ENCODE measurements at places on chromosomes 7 and 10.

DNA sequence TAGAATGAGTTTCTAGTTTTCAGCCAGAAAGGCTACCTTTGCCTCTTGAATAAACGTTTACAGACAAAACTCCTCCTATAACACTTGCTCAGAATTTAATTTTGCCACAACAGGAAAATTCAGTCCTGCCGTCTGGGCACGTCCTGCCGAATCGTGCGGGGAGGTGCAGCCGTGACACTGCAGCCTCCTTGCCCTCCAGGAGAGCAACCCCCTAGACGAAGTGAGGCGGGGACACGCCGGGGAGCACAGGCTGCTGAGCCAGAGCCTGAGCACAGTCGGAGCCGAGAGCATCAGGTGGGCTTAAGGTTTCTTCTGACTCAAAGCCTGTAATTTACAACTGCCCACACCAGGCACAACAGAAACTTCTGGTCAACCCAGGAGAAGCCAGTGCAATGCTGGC lies 102.3 kb downstream of the DYNC2I1 start:
- DNase-seq, result no peak

- DNase-seq, result no peak
These were observed 104.8 kb downstream of the PPP1R3C start for GRCh38 chr10:91528080-91528479.

- DNase-seq, result no peak
These were observed 24.7 kb downstream of the MMRN2 start for GRCh38 chr10:86932674-86933073.

DNA sequence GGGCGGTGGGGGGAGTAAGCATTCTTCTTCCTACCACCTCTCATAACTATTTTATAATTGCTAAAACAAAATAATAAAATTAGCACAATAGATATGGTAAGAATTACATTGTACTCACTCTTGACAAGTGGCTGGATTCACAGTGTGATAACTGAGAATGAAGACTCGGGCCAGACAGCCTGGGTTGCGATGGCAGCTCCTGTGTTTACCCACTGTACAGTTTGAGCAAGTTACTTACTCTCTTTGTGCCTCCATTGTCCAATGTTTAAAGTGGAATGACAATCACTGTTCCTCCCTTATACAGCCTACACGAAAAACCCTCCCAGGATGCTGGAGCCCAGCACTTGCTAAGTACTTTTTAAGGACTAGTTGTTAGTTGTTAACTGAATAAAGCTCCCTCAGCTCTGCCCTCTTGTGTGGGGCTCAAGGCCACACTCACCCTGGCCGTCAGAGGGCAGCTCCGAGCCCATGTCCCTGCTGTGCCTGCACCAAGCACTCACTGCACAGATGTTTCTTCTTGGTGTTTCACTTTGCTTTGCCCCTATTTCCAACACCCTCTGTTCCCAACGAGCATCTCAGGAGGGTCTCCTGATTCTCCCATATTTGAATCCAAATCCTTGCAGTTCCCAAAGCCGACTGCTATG lies 56.4 kb upstream of the NPS start:
- DNase-seq, result no peak

- DNase-seq, result no peak
These were observed 42.9 kb downstream of the CHN2 start for GRCh38 chr7:29237489-29237888.

DNA sequence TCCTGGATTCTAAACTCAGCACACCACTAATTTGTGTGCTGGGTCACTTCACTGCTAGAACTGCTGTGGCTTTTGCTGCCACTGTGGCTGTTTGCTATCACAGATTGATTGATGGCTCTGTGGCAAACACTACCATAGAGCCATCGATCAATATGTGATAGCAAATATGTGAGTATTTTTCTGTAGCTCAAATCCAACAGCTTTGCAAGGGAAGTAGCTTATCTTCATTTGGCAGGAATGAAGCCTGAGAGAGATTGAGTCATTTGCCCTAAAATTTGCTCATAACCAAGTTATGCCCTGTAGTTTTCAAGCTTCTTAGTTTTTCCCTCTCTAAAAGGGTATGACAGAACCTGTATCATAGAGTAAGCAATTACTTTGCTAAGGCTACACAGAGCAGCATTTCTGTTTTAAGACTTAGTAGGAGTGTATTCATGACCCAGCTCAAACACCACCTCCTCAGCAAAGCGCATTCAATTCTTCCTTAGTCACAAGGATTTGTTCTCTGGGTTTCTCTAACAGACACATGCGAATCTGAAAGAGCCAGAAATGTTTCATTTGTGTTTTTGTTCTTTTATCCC lies 43.1 kb downstream of the MINPP1 start:
- DNase-seq, result no peak

GRCh38 chr7:91266689-91267090 lies 2.5 kb downstream of the FZD1 start:
- no peak for DNase-seq

GRCh38 chr10:12649012-12649584 lies 299.8 kb downstream of the CAMK1D start:
- no peak for DNase-seq

- DNase-seq, result no peak
These were observed 157.5 kb upstream of the TNS3 start for GRCh38 chr7:47739301-47739875.

- no peak for DNase-seq
These were observed 65.1 kb upstream of the ITGA8 start for GRCh38 chr10:15784662-15785300.

- DNase-seq, result no peak
These were observed 144.7 kb downstream of the SPAG6 start for GRCh38 chr10:22489975-22490374.

- DNase-seq, result no peak
These were observed 2.9 kb upstream of the SPACDR start for GRCh38 chr7:100466653-100467605.

GRCh38 chr7:54330216-54330800 lies 211.9 kb upstream of the VSTM2A start:
- no peak for DNase-seq

DNA sequence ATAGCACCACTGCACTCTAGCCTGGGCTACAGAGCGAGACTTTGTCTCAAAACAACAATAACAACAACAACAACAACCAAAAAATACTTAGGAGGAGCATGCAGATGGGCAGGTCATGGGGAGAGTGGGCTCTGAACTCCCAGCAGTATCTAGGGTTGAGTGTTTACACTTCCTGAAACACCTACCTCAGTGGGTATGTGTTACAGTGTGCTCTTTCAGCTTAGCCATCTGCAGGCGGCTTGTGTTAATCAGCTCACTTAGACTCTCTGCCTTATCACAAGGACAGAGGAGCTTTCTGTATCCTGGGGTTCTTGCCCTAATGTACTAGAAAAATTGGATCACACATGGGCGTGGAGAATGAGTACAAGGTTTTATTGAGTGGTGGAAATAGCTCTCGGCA lies 340.2 kb downstream of the KIF20B start:
- no peak for DNase-seq

DNA sequence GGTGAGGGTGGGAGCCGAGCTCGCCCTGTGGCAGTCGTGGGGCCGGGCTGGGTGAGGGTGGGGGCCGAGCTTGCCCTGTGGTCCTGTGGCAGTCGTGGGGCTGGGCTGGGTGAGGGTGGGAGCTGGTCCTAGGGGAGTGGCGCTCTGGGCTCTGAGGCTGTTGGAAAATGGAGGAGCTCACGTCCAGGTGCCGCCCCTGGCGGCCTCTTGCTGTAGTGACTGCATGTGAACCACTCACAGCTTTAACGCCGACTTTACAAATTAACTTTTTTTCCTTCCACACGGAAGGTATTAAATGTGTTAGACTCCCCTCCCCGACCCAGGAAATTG lies 312.6 kb downstream of the WDR37 start:
- peak; percentile 19 for DNase-seq

DNA sequence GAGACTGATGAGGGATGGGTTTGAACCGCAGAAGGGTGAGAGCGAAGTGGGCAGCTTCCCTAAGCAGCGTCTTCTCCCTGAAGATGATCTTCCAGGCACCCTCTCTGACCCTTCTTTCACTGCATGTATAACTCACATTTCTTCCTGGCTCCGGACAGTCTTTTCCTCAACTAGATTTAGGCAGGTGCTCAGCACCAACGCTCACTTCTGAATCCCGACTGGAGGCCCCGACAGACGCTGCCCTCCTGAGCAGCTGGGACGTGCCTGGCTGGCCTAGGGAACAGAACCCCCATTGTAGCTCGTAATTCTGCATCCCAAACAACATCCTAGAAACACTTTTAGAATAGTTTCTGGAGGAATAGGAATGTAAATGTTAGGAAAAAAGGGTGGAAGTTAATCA lies 206.6 kb downstream of the DIP2C start:
- no peak for DNase-seq

GRCh38 chr10:5652746-5653145 lies 13.6 kb downstream of the ASB13 start:
- no peak for DNase-seq

DNA sequence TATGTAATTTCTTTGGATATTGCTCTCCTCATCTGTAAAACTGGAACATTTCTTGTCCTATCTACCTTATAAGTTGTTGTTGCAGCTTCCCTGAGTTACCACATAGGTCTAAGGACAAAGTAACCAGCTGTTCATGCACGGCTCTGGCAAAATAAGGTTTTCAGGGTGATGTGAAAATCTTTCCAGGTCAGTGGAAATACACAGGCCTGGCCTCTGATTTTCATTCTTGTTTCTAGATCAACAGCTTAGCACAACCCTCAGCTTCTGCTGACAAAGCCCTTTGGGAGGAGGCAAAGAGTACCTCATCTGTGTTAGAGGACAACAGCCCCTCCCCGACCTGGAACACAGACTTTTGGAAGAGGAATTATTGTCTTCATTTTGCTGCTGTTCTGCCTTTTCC lies 117.5 kb upstream of the AGK start:
- no peak for DNase-seq

- no peak for DNase-seq
These were observed 8.4 kb downstream of the ZNF862 start for GRCh38 chr7:149846436-149847046.

DNA sequence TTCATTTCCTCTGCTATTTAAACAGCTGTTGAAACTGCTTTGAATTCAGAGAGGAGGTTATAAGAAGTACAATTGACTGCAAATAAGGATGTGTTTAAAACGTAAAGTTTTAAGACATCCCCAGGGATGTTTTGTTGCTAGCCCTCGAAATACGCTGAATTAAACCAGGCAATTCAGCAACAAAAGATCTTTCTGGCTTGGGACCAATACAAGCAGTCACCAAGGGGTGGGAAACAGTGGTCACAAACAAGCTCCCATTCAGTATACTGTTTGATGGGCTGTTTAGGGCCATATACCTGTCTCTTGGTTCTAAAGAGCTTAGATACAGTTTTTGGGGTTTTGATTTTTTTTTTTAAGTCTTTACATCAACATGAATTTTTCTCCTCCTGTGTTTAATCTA lies 446.3 kb upstream of the POT1 start:
- DNase-seq, result no peak

DNA sequence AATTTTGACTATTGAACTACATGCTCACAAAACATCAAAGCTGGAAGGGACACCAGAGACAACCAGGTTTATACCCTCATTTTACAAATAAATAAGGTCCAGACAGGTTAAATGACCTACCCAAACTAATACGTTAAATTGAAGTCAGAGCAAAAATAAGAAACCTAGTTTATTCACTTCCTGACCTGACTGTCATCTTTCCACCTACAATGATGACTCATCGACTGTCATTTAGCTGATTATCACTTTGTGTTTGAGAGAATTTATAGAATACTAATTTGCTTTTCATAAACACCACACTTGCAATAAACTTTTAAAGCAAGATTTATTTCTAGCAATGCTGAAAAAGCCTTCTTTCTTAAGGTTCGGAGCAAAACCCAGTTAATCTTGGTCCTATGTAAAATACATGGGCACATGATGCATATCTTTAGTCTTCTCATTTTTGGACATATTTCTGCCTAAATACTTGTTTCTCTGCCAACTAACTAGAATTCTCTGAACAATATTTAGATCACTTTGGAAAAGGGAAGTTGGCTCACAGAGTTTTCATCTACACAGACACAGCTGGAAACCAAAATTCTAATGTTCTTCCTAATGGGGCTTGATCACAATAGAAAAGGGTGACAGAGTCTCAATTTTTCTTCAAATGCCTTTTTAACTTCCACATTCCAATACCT lies 16.7 kb upstream of the LRRN3 start:
- no peak for DNase-seq

- no peak for DNase-seq
These were observed 1.9 kb downstream of the SKIDA1 start for GRCh38 chr10:21523557-21524008.

GRCh38 chr10:129322933-129323820 lies 143.9 kb upstream of the MGMT start:
- no peak for DNase-seq

DNA sequence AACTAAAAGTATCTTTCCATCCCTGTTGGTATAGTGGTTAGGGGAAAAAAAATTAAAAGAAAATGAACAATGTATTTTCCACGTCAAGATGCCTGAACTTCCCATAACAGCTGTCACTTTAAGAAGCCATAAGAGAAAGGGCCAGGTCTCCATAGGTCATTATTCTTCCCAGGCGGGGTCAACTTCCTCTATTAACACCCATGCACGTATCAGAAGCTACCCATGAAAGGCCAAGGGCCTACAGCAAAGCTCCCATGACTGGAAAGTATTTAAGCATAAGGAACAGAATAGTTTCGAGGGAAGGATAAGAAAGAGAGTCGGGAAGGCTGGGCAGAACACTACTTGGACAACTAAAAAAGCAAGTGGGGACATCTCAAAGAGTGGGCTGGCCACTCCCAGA lies 40.1 kb downstream of the RBM28 start:
- no peak for DNase-seq

DNA sequence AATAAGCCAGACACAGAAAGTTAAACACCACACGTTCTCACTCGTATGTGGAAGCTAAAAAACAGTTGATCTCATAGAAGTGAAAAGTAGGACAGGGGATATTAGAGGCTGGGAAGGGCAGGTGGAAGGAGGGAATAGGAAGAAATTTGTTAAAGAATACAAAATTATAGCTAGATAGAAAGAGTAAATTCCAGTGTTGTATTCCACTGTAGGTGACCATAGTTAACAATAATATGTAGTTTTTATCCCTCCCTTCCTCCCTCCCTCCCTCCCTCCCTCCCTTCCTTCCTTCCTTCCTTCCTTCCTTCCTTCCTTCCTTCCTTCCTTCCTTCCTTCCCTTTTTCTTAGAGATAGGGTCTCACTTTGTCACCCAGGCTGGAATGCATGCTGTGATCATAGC lies 19.9 kb upstream of the MEST start:
- no peak for DNase-seq

All from hypothalamus (tissue), 51 donors.